WERI-Rb-1 (cell line): ENCODE measurements at places on chromosomes 12 and 14.

DNA sequence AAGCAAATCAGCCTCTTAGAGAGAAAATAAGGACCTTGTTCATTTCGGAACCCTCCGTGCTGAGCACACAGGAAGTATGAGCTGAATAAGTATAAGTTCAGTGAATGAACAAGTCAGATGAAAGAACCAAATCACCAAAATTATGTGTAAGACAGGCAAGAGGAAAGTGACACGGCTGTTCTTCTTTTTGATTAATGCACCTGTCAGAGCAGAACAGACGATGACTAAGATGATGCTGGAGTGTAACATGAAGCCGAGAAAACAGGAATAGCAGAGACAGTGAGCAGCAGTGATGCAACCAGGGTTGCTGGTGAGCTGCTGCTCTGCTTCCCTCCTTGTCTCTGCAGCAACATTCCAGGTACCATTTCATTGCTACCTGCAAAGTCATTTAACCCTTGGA is 861.1 kb downstream of the GALC start:
- no peak for DNase-seq

GRCh38 chr12:31324845-31325523 is 966 bp downstream of the SINHCAF start:
- DNase-seq = peak; percentile 30

DNA sequence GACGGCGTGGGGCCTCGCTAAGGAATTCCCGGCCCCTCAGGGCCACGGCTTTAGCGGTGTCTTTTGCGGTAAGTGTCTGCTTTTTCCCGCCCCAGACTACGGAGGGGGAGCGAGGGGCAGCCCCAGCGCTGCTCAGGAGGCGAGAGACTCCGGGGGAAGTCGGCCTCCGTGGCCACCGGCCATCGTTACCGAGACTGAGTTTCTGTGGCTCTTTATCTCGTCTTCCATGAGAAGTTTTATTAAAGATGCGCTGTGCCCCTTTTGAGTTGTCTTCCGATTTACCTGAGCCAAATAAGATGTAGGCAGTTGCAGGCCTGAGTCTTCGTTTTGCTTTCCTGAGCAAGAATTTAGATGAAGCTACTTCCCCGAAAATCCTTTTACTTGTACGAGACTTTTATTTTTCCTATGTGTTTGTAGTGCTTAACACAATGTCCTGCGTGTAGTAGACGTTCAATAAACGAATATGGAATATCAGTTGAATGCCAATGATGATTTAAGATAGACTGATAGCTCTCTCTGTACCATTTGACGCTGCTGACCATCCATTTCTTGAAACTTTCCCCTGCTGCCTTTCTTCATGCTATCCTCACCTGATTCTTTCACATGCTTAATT is 462 bp downstream of the SRP54 start:
- DNase-seq = no peak

DNA sequence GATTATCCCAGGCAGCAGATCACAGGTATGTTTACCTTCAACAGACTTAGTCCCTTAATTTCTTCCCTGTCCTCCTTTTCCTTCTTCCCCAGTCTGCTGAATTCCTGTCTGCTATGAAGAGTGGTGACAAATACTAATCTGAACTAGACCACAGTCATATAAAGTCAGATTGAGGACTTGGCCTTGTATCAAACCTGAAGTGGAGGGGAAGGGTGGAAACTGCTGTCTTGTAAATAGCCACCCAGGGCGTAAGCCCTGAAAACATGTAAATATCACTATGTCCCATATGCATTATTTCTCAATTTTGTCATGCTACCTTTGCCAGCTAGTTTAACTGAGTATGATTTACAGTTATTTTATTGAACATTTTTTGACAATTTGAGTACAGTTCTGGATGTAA is 368.0 kb downstream of the CCDC91 start:
- no peak for DNase-seq

- DNase-seq = no peak
Observed at GRCh38 chr14:55117803-55118441, 11.1 kb upstream of the LGALS3 start.

DNA sequence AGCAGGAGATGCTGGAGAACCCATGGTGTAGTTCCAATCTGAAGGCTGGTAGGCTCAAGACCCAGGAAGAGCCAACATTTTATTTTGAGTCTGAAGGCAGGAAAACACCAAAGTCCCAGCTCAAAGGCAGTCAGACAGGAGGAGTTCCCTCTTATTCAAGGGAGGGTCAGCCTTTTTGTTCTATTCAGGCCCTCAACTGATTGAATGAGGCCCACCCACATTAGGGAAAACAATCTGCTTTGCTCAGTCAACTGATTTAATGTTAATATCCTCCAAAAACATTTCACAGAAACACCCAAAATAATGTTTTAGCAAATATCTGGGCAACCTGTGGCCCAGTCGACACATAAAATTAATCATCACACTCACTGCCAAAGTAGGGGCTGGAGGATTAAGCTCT is 130.8 kb downstream of the LMNTD1 start:
- no peak for DNase-seq

DNA sequence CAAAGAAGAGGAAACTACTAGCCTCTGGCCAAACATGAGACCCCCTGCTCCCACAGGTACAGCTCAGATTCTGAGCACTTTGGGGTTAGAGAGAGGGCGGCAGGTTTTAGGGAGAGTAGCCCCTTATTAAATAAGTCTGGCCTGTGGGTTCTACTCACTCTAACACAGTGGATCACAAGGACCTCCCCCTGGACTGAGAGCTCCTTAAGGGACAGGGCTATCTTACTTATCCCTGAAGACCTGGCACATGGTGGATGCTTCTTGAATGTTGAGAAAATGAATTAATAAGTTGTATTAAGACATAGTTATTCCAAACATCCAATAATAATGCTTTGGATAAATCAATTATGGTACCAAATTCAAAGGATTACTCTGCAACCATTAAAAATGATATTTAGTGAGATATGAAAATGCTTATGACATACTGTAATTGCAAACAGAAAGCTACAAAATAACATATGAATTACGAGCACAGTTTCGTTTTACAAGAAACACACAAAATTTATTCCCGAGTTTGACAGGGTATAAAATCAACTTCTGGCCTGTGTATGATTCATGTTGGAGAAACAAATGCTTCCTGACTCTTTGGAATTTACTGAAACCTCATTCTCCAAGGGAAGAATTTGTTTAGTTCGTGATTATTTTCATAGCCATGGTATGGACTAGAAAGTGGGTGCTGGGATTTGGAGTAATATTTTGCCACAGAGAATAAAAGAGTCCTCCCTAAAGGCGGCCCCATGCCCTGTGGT is 59.3 kb upstream of the BDKRB2 start:
- DNase-seq = no peak

DNA sequence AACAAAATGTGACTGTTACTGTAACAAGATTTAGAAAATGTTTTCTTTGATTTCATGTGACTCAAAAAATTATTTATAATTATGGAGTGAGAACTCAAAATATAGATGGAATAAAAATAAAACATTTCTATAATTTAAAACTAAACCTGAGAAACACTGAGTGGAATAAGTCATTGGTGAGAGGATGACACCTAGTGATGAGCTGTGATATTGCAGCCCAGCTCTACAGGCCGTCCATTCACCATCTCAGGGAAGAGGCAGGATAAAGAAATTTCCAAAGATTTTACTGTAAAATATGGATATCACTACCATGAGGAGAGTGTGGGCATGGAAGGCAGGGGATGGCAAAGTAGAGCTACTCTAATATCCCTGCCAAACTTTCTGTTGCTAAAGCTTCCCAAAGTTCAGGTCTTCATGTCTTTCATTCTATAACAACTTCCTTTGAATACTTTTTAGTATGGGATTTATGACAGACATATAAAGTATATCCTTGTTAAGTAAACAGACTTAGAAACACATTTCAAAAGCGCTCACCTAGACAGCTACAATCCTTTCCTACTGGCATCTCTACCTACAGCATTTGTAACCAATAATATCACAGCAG is 308.0 kb downstream of the ITPR2 start:
- peak; percentile 26 for DNase-seq

DNA sequence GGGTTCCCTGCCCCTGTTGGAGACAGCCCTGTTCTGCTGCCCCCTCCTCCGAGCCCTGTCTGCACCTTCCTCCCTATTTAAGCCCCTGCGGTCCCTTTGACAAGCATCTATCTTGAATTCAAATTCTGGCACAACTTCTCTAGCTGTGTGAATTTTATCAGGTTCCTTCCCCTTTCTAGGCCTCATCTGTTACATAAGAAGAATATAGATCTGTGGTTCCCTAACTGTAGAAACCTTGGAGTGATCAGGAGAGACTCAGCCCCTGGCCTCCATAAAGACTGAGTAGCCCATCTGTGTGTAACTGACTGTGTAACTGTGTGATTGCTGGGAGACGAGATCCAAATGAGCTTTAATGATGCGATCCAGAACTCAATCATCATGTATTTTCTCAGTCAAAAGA is 13.0 kb upstream of the RACGAP1 start:
- DNase-seq = no peak

GRCh38 chr14:64848239-64848638 is 31.5 kb downstream of the SPTB start:
- no peak for DNase-seq

DNA sequence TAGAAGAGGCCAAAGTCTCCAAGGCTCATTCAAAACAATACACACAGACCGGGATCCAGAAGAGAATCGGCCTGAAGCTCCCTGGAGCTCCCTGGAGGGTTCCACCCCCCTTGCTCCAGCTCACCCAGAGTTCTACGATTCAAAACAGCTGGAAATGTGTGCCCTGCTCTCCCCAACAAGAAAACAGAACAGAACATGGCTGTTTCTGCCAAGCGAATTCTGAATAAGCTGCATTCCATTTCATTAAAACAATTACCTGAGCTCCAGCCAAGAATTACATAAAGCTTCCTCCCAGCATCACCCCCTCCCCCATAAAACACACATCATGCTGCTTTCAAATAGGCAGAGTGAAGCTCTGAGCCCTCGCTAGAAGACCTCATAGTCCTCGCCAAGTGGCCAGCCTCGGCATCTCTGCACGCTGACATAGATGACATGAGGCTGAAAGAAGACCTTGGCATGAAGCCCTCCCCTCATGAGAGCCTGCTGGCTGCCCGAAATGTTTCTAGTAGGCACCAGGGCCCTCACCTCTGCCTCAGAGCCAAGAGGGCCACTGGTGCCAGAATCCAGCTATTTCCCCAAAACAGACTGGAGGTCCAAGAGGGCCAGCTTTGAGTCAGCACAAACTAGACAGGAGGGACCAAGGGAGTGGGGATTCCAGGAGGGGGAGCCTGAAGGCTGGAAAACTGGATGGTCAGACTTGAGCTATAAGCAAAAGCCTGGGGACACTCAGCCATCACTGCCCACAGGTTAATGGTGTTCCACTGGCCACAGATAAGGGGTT is 8.3 kb downstream of the PXN start:
- DNase-seq = no peak

- no peak for DNase-seq
Observed at GRCh38 chr12:57006809-57007475, 596 bp upstream of the ZBTB39 start.

- no peak for DNase-seq
Observed at GRCh38 chr14:36397357-36397756, 76.9 kb upstream of the MBIP start.

- DNase-seq = no peak
Observed at GRCh38 chr14:22822016-22822570, 6.9 kb upstream of the SLC7A7 start.

- no peak for DNase-seq
Observed at GRCh38 chr12:101694297-101694848, 3.1 kb upstream of the CHPT1 start.

GRCh38 chr12:38282886-38283285 is 33.7 kb upstream of the ALG10B start:
- DNase-seq = no peak

GRCh38 chr14:73524493-73524892 is 12.4 kb upstream of the ACOT1 start:
- DNase-seq = no peak

DNA sequence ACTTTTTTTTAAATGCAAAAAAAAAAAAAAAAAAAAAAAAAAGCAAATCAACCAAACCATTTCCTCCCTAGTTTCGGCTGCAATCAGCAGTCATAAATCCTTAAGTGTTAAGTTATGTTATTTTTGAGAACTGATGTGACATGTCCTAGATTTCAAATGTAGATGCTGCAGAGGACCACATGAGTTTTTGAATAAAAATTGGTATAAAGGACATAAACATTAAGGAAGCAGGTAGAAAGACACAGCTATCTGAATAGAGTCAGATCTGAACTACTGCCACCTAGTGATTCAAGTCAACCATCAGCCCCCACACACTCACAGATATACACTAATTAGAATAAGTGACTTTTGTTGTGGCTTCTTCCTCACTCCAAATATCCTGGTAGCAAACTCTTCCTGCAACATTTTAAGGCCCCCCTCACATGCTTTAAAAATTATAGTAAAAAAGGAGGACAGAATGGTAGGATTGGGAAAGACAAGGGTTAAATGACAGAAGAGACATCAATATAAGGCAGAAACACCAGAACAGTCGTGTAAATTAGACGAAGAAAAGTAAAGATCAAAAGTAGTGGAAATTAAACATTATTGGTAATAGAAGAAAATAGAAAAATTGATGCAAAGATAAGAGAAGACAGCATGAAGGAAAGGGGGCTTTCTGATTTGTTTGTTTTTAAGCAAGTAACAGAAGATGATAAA is 394.5 kb upstream of the ATP2B1 start:
- peak; percentile 44 for DNase-seq

- DNase-seq = no peak
Observed at GRCh38 chr12:27810756-27811155, 30.7 kb upstream of the MANSC4 start.

GRCh38 chr12:5923751-5924150 is 21.3 kb downstream of the ANO2 start:
- DNase-seq = no peak

DNA sequence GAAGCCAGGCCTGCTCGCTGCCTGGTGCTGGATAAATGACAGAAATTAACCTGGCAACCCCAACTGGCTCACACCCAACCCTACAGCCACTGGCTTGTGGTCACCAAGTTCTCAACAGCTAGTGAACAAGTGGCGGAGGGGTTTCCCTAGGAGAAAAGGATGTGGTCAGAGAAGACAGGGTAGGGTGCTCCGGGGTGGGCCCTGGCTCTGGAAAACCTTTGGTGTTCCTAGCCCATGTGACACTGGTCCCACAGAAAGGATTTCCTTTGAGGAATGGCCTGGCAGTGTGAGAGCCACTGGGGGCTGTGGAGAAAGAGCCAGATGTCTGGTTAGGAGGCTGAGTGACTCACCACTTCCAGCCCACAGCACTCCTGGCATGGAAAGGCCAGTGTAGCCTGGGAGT is 8.7 kb downstream of the SYNE3 start:
- DNase-seq = no peak

- no peak for DNase-seq
Observed at GRCh38 chr14:93035585-93035916, 80.2 kb downstream of the ITPK1 start.

- no peak for DNase-seq
Observed at GRCh38 chr12:43063650-43064049, 474.1 kb upstream of the PRICKLE1 start.

GRCh38 chr12:124827588-124828184 is 36.0 kb downstream of the SCARB1 start:
- DNase-seq = no peak

- DNase-seq = no peak
Observed at GRCh38 chr12:108602976-108603704, 5.3 kb upstream of the TMEM119 start.
